ENCODE measurements at places on chromosomes 3 and 15.

- DNase-seq = no peak
Measured at GRCh38 chr3:123749711-123750110, 134.4 kb downstream of the MYLK start.

- no peak for DNase-seq
Measured at GRCh38 chr3:186705882-186706780, 11.0 kb upstream of the KNG1 start.

DNA sequence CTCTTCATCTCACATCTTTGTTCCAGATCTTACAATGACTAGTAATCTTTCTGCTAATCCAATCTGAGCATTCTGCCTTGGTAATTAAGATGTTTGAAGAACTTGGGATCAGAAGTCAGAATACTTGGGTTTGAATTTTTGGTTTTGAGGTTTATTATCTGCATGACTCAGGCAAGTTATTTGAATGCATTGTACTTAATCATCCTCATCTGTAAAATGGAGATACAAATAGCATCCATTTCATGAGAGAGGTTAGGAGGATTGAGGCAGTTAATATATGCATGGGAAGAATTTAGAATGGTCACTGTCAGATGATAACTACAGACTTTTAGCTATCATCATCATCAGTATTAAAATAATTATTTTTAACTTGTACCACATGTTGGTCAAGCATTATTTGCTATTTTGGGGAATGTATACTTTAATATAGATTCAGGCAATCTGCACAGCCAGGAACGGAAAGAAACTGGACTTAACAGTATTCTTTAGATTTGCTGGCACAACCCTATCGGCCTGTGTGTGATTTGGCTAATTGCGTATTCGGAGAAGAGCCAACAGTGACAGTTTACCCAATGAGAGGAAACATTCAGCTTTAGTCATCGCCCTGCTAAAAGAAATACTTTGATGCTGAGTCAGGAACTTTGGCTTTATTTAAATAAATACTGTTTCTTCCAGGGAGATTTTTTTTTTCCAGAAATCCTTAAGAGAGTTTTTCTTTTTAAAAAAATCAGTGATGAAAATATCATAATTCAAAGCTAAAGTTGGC is 600.0 kb downstream of the ROBO1 start:
- no peak for DNase-seq

DNA sequence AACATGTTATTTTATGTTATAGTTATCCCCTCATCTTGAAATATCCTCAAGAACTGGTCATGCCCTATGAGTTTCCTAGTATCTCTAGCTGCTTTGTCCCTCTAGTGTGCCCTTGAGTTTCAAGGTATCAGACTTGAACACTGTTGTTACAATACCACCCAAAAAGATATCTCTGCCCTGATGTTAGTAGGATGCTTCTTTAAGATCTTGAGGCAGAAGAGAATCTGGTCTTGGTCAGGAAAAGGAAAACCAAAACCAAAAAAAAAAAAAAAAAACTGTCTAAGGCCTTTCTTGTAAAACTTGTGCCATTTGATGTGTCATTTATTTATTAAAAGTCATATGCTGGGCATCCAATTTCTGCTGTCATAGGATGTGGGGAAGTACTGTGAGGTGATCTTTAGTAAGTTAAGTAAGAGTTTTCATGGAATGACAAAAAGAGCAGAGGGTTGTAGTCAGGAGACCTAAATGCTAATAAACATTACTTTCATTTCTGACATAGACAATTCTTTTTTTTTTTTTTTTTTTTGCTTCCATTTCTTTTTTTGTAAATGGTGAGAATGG is 229.7 kb downstream of the NECTIN3 start:
- DNase-seq = no peak
